Activated T-helper 2 cell treated with anti-CD3 and anti-CD28 coated beads, Interferon-gamma antibody, Interleukin-2, Interleukin-4, amounts not matched to agents 10 μg/mL and 5 μg/mL and 100 μg/mL, durations not matched to agents 14 hours and 24 hours and 36 hours (primary cell): ENCODE measurements at places on chromosomes 12 and 14.

GRCh38 chr12:9868951-9869306 is 225 bp downstream of the CLEC2B start:
- DNase-seq, result no peak

- DNase-seq, result no peak
These were observed 19.4 kb downstream of the GPR19 start for GRCh38 chr12:12676605-12677004.

GRCh38 chr12:23950210-23950774 is 822 bp upstream of the SOX5 start:
- DNase-seq, result no peak

DNA sequence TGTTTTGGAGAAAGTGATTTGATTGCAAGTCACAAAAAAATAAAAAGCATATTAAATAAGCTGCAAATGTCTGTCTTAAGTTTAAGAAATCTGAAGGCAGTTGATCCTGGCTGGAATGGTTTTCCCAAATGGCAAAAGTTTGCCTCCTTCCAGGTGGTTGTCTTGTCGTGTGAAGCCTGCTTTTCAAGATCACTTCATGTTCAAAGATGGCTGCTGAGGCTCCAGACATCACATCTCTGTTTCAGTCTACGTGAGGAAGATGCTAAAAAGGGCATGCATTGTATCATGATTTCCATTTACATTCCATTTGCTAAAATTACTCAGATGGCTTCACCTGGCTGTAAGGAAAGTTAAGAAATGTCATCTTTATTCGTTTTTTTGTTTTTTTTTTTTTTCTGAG is 31.6 kb upstream of the HMGA2 start:
- DNase-seq, result no peak

- DNase-seq, result no peak
These were observed 82.4 kb downstream of the IPO8 start for GRCh38 chr12:30613119-30613830.

- no peak for DNase-seq
These were observed 92.7 kb upstream of the SLC38A2 start for GRCh38 chr12:46465307-46465706.

GRCh38 chr12:112161711-112162110 is 36.4 kb downstream of the TRAFD1 start:
- no peak for DNase-seq

- no peak for DNase-seq
These were observed 209.9 kb upstream of the IGF1 start for GRCh38 chr12:102690253-102690652.

- DNase-seq, result no peak
These were observed 72.5 kb upstream of the SLC38A2 start for GRCh38 chr12:46445093-46445492.

DNA sequence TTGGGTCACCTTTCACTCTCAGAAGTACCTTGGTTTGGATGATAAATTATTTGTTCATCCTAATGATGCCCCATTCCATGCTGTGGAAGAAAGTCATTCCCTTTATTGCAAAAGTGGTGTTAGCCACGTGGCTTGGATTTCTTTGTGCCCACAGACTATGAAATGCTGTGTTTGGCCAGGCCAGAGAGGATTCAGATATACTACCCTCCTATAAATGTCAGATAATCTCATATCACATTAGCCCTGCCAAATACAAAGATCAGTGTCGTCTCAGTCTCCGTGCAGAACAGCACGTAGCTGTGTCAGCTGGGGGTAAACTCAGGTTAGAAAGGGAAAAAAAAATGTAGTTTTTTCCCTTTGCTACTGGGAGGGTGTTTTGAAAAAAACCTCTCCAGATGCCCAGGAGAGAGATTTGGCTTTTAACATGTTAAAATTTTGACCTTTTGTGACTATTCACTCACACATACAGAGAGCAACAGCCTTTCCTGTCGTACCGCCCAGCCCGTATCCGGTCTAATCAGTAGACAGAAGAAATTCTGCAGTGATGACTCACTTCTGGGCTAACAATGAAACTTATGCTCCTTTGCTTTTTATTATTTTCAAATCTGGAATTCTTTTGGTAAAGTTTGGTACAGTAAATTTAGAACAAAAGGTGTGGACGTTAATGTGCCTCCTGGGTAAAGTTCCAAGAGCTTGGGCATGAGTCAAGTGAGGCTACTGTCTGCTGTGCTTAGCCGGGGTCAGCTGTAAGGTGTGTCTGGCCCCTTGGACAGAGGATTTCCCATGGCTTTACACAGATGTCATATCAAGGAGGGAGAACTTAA is 8.5 kb upstream of the PTPRB start:
- no peak for DNase-seq

DNA sequence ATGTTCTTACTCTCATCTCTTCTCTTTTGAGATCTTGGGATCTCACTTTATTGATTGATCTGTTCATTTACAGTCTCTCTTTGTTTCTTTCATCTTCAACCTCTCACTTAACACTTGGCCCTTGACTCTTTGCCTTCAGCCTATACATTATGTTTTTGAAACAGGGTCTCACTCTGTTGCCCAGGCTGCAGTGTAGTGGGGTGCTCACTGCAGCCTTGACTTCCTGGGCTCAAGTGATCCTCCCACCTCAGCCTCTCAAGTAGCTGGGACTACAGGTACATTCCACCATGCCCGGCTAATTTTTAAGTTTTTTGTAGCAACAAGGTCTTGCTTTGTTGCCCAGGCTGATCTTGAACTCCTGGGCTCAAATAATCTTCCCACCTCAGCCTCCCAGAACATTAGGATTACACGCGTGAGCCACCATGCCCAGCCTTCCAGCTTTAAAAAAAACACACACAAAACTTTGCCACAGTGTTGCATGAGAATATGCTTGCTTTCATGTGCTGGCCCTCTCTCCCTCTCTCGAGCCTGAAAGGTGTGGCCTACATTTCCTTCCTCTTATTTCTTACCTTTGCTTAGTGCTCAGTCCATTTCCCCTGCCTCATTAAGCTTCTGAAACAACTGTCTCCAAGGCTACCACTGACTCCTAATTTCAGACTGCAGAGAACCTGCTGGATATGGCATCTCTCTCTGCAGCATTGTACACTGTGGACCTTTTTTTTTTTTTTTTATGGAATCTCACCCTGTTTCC is 9.9 kb downstream of the DIP2B start:
- no peak for DNase-seq

DNA sequence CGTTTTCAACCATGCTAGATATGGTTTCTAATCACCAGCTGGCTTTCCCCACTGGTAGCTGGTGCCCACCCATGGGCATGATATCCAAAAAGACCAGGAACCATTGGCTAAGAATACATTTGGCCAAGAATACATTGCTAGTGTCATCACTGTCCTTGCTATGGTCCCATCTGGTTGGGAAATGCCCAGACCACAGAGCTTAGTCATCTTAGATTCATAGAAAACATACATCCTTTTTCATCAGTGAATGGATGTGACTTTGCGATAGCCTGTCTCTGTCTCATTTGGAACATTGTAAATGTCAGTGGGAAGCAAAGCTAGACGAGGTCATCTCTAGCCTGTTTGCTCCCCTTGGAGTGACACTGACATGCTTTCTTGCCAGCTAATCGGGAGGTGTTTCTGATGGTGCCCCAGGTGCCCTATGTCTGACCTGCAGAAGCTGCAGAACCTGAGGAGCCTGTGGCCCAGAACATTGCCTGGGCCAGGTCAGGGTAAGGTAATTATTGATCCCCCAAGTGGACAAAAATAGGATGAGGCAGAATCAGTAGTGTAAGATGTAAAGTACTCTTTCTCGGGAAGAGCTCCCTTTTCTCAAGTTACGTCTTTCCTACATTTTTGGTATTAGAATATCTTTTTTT is 194.8 kb downstream of the SLC41A2 start:
- no peak for DNase-seq

- no peak for DNase-seq
These were observed 218.4 kb downstream of the BCAT1 start for GRCh38 chr12:24730489-24730896.

GRCh38 chr14:85129921-85130320 is 400.0 kb upstream of the FLRT2 start:
- DNase-seq, result no peak

- no peak for DNase-seq
These were observed 434.6 kb upstream of the RGS6 start for GRCh38 chr14:71497645-71498086.

DNA sequence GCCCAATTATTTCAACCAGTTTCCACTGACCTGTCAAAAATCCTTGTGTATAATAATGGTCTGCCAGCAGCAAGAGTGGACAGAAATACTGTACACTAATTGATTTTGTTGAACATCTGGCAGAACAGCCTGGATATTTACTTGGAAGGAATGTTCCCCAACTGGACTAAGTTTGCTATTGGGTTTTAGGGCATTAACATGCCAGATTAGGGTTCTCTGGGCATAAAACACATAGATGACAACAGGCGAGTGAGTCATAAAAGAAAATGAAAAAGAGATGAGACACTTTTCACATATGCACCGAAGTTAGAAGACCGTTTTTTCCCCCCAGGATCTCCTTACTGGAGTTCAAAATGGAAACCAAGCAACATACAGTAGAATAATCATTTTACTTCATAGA is 236.3 kb upstream of the NAV3 start:
- no peak for DNase-seq

DNA sequence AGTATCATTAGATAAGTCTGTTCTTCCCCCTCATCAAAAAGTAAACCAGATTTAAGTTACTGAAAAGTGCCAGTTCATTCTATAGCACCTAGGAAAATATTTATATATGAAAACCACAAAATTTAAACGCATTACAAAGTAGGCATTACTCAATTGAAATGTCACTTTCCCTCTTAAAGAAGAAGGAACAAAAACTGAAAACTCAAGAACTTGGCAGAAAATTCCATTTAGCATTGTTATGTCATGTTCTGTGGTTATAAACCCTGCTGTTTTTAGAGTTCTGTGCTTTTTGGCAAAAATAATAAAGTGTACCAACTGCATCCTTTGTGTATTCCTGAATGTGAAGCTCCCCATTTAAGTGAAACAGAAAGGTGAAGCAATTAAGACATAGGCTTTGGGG is 3.6 kb downstream of the FGD4 start:
- no peak for DNase-seq

- DNase-seq, result no peak
These were observed 150.9 kb downstream of the ANO2 start for GRCh38 chr12:5794156-5794555.

DNA sequence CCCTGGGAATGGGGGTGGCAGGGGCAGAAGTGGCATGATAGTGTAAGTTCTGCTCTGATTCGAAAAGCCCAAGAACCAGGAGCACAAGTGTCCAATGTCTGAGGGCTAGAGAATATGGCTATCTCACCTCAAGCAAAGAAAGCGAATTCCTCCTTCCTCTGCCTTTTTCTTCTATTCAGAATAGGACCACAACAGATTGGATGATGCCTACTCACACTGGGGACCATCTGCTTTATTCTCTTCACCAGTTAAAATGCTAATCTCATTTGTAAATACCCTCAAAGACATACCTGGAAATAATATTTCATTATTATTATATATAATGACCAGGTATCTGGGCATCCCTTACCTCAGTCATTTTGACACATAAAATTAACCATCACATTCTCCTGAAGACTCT is 808.7 kb downstream of the NRXN3 start:
- DNase-seq, result no peak

DNA sequence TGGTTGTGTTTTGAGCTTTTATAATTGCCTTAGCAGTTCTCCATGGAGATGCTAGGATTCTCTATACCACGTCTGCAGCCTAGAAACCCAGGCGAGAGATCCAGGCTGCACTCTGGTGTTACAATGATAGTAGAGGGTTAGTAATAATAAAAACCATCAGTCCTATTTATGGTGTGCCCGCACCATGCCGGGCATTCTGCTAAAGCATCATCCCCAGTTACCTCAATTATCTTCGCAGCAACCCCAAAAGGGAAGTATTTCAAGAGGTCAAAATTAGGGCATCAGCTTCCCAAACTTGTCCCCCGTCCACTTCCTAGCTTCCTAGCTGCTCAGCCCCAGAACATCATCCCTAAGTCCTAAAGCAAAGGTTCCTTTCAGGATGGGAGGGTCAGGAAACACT is 3.2 kb downstream of the SYNE3 start:
- no peak for DNase-seq

DNA sequence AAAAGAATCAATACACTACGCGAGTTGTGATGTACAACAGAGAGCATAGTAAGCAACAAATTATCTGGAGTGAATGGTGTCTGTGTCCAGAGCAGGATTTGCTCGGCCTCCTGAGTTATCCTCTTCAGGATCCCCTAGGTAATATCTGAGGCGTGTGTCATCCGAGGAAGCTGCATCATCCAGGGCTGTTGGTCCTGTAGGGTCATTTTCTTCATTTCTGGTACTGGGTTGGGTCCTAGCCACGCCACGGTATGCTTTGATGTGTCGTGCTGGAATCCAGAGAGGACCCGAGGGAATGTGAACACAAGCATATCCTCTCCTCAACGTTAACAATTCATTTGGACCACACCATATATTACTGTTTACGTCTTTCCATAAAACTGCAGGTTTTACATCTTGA is 19.0 kb upstream of the CLEC4E start:
- no peak for DNase-seq

DNA sequence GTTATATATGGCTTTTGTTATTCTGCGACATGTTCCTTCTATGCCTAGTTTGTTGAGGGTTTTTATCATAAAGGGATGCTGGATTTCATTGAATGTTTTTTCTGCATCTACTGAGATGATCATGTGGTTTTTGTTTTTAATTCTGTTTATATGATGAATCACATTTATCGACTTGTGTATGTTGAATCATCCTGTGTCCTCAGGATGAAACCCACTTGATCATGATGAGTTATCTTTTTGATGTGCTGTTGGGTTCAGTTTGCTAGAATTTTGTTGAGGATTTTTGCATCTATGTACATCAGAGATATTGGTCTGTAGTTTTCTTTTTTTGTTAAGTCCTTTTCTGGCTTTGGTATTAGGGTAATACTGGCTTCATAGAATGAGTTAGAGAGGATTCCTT is 291.2 kb downstream of the AKAP6 start:
- DNase-seq, result no peak

GRCh38 chr14:96139169-96139568 is 65.5 kb upstream of the BDKRB2 start:
- DNase-seq, result no peak

GRCh38 chr14:36659010-36659821 is 2.4 kb upstream of the PAX9 start:
- no peak for DNase-seq

GRCh38 chr12:6627616-6628015 is 8.1 kb downstream of the LPAR5 start:
- no peak for DNase-seq

GRCh38 chr14:67276131-67276530 is 34.9 kb downstream of the PALS1 start:
- DNase-seq, result no peak

- no peak for DNase-seq
These were observed 62.2 kb downstream of the TSPAN11 start for GRCh38 chr12:30988646-30989286.

DNA sequence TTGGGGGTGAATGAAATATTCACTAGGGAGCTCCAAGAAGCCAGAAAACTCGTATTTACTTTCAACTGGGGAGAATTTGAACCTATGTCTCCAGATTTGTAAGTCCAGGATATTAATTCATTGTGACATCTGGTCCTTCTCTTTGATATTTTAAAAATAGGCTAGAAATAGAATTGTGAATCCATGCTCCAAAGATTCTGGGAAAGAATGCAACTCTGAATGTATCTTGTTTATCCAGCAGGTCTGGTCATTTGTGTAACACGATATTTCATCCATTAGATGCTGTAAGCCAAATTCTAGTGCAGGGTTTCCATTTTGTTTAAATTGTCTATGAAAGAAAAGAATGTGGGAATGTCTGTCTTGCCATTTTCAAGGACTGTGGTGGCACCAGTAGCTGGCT is 334.7 kb downstream of the BMP4 start:
- DNase-seq, result no peak

- DNase-seq, result no peak
These were observed 113.7 kb downstream of the TRAFD1 start for GRCh38 chr12:112239020-112239419.

GRCh38 chr12:57160741-57161140 is 13.3 kb upstream of the LRP1-AS start:
- no peak for DNase-seq
